ENCODE measurements at places on chromosomes 1 and 21. TPM values are rescaled to one million over a fixed set of nuclear protein-coding genes. Genes with fewer than 3 reads are reported as not detected.

The SPATA21 gene
- total RNA-seq, result not detected

GRCh38 chr21:42032968-42033367, 22.8 kb upstream of the ZBTB21 start:
- H3K36me3 ChIP-seq, result no peaks in the 10 kb centered on the region
- no peak overlapping the region for H3K27ac ChIP-seq
- peaks cover 6% of the 10 kb centered on the region for H3K27me3 ChIP-seq
- no peaks in the 10 kb centered on the region for H3K4me1 ChIP-seq
- H3K4me3 ChIP-seq, result no peak overlapping the region
- no peak for DNase-seq

DNA sequence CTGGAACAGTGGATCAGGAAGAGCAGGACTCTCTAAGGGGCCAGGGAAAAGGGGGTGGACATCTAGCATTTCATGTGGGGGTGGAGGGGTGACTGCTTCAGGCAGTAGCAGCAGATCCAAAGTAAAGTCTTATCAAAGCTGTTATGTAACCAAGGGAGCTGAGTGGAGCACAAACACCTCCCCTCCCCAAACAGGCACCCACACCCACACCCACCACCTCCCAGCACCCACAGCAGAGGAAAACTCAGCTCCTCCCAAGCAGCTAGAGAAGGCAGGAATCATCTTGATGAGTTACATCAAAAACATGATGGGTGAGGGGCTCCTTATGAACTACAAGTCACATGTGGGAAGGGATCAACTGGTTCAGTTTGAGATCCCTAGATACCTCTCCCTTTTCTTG, 6.0 kb downstream of the DLGAP3 start:
- H3K4me1 ChIP-seq, result no peaks in the 10 kb centered on the region
- no peak overlapping the region for H3K4me3 ChIP-seq
- no peaks in the 10 kb centered on the region for H3K36me3 ChIP-seq
- peaks cover 14% of the 10 kb centered on the region for H3K27me3 ChIP-seq
- H3K27ac ChIP-seq, result no peak overlapping the region
- DNase-seq, result no peak

DNA sequence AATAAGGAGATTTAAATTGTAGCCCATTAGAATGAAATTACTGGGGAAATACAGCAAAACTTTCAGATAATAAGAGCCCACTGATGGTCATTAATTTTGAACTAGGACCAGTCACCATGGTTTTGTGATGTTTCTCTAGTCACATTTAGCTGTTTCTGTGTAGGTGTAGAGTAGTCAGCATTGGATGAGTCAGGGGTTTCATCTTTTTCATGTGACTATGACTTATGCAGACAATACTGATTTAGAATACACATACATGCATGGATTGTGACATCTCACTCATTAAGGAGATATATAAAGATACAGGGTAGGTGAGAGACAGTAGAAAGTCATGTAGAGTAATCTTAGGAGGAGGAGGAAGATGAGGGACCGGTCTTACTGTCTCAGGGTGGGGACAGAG, 1192.7 kb downstream of the KCNT2 start:
- no peaks in the 10 kb centered on the region for H3K27me3 ChIP-seq
- no peaks in the 10 kb centered on the region for H3K36me3 ChIP-seq
- no peak overlapping the region for H3K4me3 ChIP-seq
- no peak overlapping the region for H3K27ac ChIP-seq
- no peak for DNase-seq
- H3K4me1 ChIP-seq, result no peaks in the 10 kb centered on the region

DNA sequence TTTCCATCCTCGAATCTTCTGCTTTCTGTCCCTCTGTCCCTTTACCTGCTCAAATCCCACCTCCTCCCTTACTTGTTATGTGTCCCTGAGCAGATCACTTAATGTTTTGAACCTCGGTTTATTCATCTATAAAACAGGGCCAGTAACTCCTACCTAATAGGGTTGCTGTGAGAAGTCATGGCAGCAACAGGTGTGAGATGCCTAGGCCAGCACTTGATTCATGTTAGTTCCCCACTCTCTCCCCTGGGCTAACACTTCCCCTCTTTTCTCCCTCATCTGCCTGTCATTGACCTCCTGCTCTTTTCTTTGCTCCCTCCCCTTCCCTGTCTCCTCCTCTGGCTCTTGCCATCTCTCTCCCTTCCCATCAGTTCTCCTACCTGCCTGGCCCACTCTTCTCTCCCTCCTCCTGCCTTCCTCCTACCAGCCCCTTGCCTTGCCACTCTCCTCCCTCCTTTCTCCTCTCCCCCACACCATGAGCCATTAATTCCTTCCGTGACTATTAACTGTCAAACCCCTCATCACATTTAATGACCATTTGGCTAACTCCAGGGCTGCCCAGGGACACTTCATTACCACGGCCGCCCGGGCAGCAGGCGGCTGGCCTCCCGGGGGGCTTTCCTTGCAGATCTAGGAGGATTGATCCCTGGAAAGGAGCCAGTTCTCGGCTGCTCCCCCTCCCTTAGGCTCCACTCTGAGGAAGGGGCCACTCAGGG, 90.6 kb upstream of the CD1D start:
- no peak overlapping the region for H3K27ac ChIP-seq
- H3K4me3 ChIP-seq, result no peak overlapping the region
- no peaks in the 10 kb centered on the region for H3K4me1 ChIP-seq
- H3K36me3 ChIP-seq, result peaks cover 49% of the 10 kb centered on the region
- H3K27me3 ChIP-seq, result no peaks in the 10 kb centered on the region

DNA sequence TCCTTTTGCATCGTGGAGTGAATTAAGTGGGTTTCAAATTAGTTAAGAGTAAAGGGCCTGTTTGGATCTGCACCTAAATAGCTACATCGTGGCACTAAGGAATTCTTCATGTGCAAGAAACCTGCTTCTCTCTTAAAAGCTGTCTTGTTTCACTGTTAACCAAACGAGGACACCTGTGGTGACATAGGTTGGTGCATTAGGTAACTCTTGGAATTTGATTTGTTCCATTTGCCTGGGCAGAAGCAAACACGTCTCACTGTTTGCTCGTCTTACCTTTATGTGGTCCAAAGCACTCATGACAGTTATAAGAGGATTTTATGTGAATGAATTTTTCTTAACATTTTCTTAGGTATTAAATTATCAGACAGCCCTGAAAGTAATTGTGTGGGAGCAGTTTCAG, 60.9 kb downstream of the PRDM2 start:
- H3K27ac ChIP-seq, result no peak overlapping the region
- DNase-seq, result no peak
- H3K4me1 ChIP-seq, result peaks cover 5% of the 10 kb centered on the region
- no peak overlapping the region for H3K4me3 ChIP-seq
- H3K36me3 ChIP-seq, result no peaks in the 10 kb centered on the region

DNA sequence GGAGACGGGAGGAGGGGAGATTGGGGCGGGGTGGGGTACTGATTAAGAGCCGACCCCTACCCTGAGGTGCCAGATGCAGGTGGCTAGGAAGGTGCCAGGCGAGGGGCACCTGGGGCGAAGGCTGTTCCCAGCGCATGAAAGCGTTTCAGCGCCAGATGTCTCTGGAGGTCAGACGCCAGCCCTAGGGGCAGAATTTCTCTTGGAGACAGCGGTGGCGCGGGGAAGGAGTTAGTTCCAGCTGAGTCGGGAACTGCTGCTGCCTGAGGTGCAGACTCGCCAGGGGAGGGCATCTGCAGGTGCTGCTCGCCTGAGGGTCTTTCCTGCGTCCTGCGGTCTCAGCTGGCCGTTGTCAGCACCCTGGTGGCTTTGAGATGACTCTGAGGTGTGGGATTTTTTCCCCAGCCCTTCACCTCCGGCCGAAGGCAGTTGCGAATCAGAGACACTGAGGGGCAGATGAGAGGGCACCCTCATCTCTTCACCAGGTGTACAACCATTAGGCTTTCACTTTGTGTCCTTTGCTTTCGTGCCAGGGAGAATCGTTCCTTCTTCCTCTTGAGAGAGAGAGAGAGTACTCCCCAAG, 539 bp downstream of the CGN start:
- no peak overlapping the region for H3K27ac ChIP-seq
- H3K36me3 ChIP-seq, result no peaks in the 10 kb centered on the region
- DNase-seq, result no peak
- no peaks in the 10 kb centered on the region for H3K27me3 ChIP-seq

The S100A2 gene
- total RNA-seq, result 3.6 TPM

GRCh38 chr1:180586671-180587155, 27.9 kb downstream of the OVAAL start:
- no peaks in the 10 kb centered on the region for H3K36me3 ChIP-seq
- H3K27me3 ChIP-seq, result no peaks in the 10 kb centered on the region
- no peak overlapping the region for H3K4me3 ChIP-seq

DNA sequence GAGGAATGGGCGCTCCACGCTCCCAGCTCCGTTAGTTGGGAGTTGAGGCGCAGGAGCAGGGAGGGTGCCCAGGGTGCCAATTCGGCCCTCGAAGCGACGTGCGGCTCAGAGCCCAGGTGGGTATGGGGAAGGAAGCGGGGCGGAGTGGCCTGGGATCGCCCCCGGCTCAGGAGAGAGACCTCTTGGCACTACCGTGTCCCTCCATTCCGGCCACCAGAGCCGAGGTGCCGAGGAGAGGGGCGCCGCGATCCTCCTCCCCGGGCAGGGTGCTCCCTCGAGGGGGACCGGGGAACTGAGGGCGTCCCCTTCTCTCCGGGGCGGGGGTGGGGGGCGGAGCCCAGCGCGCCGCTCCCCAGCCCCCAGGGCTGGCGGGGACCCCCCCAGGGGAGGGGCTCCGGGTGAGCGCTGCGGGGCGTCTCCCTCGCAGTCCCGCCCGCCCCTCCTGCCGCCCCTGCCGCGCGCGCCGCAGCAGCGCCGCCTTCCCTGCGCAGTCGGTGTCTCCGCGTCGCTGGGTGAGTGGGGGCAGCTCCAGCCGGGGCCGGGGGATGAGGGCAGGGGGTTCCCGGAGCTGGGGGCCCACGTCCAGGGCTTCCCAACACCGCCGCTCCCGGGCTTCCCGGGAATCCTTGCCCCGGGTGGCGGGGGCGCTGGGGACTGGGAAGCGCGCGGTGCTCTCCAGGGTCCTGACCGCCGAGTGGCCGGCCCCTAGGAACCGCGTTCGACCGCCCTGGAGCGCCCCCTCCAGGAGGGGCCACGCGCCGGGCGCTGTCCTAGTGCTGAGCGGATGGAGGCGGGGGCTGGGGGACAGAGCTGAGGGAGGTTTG, at the start of gene HPCA:
HPCA (plus strand) TSS at position 488 of the 824 bp plus-strand sequence. CDS start 2,408 bp downstream, outside the sequence.
- no peak within 1 kb of the TSS for H3K27ac ChIP-seq
- peak; percentile 49 for DNase-seq
- peaks cover 34% of the 10 kb centered on the region for H3K27me3 ChIP-seq
- H3K4me1 ChIP-seq, result no peaks in the 10 kb centered on the region
- H3K36me3 ChIP-seq, result no peaks in the 10 kb centered on the region
- no peak within 1 kb of the TSS for H3K4me3 ChIP-seq
